ENCODE measurements at places on chromosomes 4 and X.

- DNase-seq, result peak; percentile 6
Observed at GRCh38 chrX:15645266-15645665, 19.3 kb downstream of the CLTRN start.

DNA sequence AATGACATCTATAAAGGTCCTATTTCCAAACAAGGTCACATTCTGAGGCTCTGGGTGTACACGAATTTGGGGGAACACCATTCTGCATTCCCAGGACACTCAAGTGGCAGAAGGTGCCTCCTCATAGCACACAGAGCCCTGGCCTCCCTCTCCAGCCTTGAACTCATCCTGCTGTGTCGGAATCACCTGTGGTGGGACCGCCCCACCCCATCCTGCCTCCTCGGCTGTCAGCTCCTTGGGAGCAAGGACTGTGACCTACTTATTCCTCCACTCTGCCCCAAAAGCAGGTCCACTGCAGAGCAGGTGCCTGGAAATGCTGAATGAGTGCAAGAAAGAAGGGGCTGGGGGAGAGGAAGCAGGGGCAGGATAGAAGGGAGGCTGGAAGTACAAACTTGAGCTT, 33.5 kb downstream of the HTRA3 start:
- no peak for DNase-seq

- no peak for DNase-seq
Observed at GRCh38 chr4:57214654-57215411, 104.6 kb upstream of the IGFBP7 start.

DNA sequence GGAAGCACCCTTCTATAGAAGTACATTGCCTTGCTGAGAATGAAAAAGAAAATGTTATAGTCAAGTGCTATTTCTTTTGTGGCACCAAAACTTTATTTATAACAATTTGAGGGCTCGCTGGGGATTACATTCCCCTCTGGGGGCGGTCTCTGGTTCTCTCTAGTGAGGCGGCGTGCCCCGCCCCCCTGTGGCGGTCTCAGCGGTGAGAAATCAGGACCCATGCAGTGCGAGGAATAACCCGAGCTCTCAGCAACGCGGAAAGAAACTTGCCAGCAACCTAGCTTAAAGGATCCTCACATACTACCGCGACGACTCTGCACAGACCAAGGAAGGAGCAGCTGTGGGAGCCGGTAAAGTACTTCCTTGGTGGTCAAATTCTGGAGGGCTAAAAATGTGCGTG, 83.4 kb upstream of the SHISA3 start:
- DNase-seq, result no peak

DNA sequence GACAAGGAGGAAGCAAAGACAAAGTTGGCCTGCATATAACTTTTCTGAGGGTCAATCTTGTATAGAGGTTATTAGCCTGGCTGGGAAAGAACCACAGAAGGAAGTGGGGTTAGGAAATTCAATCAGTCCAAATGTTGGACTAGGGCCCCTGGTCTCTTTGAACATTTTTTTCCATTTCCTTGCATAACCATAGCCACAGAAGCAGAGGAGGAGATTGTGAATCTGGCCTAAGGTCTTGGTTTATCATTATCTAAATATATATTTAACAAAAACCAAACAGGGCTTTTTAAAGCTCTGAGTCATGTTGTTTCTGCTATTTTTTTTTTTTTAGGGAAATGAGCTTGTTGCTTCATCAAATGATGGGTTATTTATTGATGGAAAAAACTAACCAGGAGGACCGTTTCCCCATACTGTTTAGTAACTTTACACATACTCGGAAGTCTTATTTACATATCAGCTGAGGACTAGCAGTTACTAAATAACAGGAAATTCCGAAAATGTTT, 97.7 kb upstream of the ACSL4 start:
- no peak for DNase-seq

GRCh38 chr4:37917388-37917787, 26.5 kb downstream of the TBC1D1 start:
- DNase-seq, result no peak

GRCh38 chrX:675955-676295, 45.3 kb downstream of the SHOX start:
- no peak for DNase-seq

- DNase-seq, result no peak
Observed at GRCh38 chrX:14039344-14039743, 9.7 kb upstream of the GEMIN8 start.

DNA sequence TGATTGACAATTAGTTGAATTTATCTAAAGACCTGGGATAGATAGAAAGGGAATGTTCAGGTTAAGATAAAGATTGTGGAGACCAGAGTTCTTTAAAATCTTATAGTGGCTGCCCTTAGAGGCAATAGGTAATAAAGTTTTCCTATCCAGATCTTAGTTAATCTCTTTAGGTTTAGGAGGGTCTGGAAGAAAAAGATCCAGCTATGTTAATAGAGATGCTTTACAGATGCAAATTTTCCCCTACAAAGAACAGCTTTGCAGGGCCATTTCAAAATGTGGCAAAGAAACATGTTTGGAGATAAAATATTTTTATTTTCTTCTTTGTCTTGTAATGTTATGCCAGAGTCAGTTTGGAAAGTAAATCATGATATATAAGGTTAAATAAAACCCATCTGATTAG, 54.1 kb upstream of the CHIC1 start:
- DNase-seq, result no peak

DNA sequence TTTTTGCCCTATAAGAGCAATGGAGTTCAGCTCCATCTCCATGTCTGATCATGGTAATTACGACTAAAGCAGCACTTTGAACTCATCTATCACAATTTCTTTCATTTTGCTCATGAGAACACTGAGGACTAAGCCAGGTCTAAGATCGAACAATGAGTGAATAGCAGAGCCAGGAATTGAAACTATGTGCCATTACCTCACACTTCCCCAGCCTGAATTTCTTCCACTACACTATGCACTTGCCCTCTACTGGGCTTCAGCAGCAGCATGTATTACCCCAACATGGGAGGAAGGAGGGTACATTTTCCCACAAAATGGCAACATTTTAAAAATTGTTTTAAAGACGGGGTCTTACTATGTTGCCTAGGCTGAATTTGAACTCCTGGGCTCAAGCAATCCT, 274.7 kb upstream of the FGF13 start:
- DNase-seq, result no peak

DNA sequence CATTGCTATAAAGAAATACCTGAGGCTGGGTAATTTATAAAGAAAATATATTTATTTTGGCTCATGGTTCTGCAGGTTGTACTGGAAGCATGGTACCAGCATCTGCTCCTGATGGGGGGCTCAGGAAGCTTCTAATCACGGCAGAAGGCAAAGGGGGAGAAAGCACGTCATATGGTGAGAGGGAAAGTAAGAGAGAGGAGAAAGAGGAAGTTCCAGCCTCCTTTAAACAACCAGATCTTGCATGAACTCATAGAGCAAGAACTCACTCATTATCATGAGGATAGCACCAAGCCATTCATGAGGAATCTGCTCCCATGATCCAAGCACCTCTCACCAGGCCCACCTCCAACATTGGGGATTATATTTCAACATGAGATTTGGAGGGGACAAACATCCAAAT, 125.0 kb upstream of the GRPR start:
- DNase-seq, result no peak

- DNase-seq, result no peak
Observed at GRCh38 chrX:71224098-71224708, 1.2 kb downstream of the GJB1 start.

- no peak for DNase-seq
Observed at GRCh38 chrX:5829060-5829459, 399.6 kb downstream of the NLGN4X start.

DNA sequence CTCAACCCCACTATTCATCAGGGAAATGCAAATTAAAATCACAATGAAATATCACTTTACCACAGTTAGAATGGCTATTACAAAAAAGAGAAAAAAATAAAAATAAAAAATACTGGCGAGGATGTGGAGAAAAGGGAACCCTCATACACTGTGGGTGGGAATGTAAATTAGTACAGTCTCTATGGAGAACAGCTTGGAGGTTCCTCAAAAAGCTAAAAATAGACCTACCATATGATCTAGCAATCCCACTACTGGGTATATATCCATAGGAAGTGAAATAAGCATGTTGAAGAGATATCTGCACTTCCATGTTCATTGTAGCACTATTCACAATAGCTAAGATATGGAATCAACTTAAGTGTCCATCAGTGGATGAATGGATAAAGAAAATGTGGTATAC, 50.5 kb upstream of the PAGE1 start:
- no peak for DNase-seq

GRCh38 chrX:150602743-150603142, 34.3 kb downstream of the MTM1 start:
- DNase-seq, result no peak

DNA sequence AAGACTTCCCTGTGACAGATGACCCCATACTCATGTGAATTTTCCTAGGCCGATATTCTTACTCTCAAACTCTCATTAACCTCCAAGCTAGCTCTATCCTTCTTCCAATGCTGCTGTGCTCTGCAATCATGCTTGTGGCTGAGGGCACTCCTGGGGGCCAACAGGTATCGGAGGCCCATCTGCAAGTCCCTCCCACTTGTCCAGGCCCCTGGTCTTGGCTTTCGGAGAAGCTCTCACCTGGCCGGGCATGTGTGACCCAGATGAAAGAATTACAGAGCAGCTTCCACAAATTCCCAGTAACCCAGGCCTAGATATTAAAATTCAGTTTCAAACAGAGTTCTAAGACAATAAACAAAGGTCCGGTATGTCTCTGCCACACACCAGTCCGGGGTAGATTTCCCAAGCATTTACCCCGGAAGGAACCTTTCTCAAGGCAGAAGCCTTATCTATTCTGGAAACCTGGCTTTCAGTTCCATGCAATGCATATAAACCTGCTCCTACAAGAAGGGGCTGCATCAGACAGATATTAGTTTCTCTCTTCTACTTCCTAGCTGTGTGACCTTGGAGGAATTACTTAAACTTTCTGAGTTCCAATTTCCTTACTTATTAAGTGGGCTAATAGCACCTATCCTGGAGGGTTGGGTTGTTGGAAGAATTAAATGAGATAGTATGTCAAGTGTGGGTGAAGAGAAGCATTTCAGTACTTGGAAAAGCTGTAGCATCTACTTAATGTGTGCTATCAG, 270.8 kb downstream of the PTTG2 start:
- no peak for DNase-seq

DNA sequence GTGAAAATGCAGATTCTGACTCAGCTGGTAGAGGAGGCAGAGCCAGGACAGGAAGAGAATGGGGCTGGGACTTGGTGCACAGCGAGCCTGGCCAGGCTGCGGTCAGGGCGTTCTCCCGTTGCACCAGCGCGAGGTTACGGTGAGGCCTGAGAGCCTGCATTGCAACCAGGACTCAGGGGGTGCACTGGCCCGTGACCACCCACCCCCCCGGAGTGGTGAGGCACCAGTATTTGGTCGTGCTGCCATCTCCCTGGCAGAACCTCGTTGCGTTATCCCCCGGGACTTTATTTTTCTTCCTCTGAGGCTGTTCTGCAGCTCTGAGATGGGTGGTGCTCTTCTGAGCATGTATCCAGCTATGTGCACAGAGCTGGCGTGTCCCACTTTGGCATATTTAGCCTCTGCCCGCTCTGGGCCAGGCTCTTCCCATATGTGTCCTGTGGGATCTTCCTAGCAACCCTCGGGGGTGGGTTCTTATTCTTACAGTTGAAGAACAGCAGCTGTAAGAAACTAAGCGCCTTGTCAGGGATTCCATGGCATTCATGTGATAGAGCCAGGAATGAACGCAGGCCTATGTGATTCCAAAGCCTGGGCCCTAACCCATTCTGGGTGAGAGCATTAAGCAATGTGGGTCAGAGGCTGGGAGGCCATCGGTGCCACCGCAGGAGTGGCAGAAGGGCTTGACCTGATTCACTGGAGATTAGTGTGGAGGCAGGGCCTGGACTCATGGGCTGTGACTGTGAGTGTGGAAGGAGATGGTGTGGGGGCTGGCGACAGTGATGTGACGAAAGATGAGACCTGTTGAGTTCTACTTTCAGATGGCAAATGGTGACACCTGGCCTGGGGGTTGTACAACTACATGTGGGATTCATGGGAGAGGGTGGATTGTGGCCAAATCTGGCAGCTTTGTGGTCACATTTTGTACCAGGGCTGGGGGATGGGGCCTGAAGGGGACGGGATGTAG, 3.1 kb downstream of the TADA2B start:
- DNase-seq, result no peak

DNA sequence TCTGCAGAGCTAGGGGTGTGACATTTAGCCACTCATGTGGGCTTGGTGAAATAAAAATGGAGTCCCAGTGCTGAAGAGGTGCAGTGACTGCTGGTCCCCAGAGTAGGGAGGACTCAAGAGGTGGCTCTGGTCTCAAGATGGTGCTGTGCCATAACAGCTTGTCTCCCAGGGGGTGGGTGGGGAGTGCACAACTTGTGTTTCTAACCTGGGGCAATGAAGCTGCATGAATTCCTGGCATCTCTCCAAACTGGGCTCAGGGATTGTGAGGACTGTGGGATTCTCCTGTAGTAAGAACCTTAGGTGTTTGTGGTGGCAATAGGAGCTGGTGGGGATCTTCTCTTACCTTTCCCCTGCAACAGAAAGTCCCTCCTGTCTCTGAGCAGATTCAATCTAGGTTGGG, 278.9 kb upstream of the SFRP2 start:
- DNase-seq, result no peak

DNA sequence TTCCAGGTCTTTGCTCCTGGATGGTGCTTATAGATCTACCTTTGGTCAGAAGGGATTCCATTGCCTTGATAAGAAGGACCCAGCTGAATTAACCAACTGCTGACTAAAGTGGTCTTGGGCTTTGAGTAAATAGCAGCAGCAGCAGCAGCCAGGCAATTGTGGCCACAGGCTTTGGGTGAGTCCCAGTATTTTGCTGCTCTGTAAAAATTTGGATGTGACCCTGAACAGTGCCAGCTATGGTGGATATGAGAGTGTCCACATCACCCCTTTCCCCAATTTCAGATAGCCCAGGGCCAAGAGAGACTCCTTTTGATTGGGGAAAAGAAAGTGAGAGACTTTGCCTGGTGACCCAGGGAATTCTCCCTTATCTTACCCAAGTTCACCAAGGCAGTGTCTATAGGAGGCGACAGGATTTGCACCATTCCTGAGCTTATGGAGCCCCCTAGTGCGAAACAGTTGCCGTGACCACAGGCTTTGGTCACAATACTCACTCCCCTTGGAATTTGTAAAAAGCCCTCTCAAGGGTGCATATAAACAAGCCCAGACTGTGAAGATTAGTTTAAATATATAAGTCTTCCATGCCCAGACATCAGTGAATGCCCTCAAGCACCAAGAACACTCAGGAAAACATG, 518.0 kb downstream of the TMA16 start:
- peak; percentile 6 for DNase-seq

DNA sequence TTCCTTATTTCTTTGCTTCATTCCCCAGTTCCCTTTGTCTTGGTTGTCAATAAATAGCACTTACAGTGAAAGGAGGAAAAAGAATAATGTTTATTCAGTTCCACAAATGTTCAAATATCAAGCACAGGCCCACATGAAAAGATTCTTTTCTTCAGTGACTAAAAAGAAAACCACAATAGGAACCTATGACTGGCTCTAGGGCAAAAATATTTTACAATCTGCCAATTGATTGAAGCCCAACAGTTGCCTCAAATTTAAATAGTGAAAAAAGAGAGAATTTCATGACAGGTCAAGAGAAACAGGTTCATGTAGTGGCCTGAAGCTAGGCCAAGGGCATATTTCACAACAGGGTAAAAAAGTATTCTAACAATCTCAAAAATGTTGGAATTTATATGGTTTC, 553.8 kb downstream of the CENPC start:
- peak; percentile 50 for DNase-seq

- DNase-seq, result peak; percentile 34
Observed at GRCh38 chrX:53089224-53089842, 4.6 kb upstream of the KANTR start.

GRCh38 chrX:101078716-101079598, at the start of gene TMEM35A:
TMEM35A (plus strand) TSS chrX:101078879; CDS start chrX:101079003, 124 bp downstream.
- DNase-seq, result no peak

GRCh38 chr4:7767966-7768365, 171.7 kb downstream of the AFAP1 start:
- no peak for DNase-seq
